ENCODE measurements at places on chromosomes 3 and 15.

DNA sequence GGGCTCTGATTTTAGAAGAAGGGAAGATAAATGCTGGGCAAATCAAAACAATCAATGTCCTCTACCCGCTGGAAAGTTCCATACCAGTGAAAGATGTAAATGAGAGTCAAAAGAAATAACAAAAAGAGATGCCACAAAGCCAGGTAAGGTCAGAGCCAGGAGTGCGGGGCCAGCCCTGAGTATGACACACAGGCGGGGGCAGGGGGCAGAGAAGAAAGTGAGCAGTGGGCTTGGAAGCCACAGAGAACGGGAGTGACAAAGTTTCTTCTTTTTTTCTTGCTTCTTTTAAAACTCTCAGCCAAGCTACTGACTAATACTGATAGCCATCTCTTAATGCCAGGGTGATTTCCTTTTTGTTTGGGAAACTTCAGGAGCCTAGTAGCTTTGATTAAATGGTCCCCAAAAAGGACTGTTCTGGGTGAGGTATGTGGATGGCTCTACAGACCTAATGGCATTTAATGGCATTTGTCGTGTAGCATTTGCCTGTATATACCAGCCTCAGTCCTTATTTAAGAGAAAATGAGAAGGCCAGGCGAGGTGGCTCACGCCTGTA lies 23.1 kb upstream of the TSEN2 start:
- DNase-seq = no peak

GRCh38 chr15:78232951-78233350 lies 1.4 kb downstream of the ACSBG1 start:
- no peak for DNase-seq

DNA sequence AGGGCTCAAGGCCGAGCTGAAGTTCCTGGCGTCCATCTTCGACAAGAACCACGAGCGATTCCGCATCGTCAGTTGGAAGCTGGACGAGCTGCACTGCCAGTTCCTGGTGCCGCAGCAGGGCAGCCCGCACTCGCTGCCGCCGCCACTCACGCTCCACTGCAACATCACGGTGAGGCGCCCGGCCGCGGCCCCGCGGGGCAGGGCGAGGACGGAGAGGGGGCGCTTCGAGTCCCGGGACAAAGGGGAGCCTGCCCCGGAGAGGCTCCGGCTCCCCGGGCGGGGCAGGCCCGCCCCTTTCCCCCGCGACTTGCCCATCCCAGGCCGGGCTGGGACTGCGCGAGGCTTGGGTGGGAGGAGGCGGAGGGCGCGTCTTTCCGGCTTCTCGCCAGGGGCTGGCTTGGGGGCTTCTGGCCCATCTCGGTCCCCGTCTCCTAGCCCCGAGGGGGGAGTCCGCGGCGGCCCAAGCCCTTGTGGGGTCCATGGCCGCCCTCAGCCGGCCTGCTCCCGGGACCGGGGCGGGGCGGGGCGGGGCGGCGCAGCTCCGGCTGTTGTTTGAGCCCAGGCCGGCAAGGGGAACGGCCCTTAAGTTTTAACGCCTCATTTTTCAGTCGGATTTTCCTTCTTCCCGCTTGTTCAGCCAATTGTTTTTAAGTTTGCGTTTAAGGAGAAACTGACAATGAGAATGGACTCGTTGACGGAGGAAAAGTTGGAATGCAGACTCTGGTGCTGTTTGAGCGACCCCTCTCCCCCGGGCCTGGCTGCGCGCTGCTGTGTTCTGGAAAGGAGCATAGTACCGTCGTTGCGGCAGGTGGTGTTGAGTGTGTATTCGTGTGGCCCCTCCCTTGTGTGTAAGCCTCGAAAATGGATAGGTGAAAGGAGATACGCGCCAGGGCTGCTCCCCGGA lies 683 bp downstream of the UBE2Q2 start:
- peak; percentile 42 for DNase-seq

GRCh38 chr3:22371607-22372291 lies 620.7 kb upstream of the ZNF385D start:
- DNase-seq = no peak

DNA sequence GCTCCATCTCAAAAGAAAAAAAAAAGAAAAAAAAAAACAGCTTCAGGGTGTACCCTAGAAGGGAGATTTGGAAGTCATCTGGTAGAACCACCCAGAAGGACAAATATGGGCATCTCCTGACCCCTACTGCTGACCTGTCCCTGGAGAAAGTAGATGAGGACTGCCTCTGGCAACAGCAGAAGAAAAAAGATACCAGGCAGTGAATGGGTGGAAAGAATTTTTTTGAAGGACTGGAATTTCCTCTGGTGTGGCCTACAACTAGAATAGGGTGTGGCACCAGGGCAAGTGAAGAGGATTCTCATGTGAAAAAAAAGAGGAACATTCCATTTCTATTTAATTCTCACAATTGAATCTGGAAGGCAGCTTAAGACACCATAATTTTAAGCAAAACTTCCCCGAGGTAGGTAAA lies 3.1 kb downstream of the ANXA2 start:
- no peak for DNase-seq

DNA sequence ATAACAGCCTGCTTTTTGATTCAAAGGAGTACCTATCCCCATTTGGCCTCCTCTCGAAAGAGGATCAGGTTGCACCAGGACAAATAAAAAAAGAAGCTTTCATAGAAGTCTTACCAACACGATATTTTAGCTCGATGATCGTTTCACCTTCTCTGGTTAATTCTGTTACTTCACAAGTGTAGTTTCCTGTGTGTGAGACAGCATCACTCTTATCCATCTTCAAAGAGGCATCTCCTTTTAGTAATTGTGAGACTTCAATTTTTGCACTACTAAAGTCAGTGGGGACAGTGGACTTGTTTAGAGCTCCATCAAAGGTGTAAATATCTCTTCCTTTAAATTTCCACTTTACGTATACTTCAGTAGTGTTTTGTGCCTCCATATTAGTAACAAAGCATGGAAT lies 11.0 kb downstream of the CD47 start:
- no peak for DNase-seq

- DNase-seq = no peak
Observed at GRCh38 chr3:183490211-183490601, 61.8 kb upstream of the MCF2L2 start.

DNA sequence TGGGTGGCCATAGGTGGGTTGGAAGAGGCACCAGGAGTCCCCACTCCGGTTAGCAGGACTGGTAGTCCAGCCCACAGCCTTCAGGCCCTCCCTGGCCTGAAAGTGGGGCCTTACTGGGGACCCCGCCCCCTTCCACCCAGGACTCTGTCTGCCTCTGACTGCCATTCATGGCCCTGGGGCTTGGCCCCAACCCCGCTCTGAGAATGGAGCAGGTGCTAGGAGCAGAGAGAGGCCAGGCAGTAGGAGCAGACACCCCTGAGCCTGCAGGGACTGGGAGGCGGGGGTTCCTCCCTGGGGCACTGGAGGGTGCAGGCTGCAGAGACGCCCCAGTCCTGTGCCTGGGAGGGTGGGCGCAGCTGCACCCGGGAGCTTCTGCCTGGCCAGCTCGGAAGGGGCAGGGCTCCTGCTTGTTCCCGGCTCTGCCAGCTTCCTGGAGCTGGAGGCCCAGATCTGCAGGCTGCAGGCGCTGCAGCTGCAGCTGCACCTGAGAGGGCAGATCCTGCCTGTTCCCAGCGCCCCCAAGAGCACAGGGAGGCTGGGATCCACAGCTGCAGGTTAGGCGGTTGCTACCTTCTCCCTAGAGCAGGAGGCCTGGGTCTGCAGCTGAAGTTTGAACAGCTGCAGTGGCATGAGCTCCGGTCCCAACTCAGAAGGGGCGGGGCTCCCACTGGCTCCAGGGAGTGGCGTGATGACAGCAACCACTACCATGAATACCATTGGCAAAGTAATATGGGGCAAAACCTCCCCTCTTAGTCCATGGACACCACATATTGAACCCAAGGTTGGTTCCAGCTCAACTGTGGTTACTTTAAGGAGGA lies 194.7 kb downstream of the SQOR start:
- no peak for DNase-seq

GRCh38 chr15:46848704-46849103 lies 868.6 kb upstream of the SEMA6D start:
- no peak for DNase-seq

DNA sequence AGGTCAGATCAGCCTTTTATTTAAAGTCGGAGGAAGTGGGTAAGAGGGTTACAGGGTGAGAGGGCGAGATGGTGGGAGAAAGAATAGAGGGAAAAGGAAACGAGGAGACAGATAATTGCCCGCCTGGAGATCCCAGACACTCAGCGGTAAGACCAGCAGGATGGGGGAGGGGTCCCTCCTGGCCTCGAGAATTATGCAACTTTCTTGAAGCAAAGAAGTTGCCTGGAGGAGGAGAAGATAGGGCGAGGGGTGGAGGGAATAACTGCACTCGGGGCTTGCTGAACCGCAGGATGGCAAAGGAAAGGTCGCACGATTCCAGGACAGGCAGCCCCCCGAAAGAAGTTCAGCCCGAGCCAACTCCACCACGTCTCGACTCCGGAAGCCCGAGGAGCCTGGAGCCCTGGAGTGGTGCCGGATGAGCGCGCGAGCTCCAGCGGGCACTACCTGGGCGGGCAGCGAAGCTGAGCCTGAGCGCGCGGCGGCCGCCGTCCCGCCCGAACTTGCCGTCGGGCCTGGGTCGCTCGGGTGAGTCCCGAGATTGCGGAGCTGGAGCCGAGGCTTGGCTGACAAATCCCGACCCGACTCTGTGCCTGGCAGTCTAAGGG lies 402 bp downstream of the WWTR1 start:
- no peak for DNase-seq

GRCh38 chr3:120095979-120096426 lies 1.8 kb upstream of the GSK3B start:
- DNase-seq = no peak

DNA sequence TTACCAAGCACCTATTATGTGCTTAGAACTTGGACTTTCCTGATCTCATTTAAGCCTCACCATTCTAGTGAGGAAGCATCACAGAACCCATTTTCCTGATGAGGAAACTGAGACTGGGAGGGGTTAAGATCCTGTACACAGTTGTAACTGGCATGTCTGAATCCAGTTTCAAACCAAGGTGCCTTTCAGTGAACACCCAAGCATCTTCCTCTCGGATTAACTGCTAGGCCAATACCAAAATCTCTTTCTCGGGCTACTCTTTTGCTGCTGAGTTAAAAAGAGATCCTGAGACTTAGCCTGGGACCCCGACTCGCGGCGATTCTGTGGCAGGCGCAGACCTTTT lies 578 bp upstream of the CEMIP start:
- no peak for DNase-seq

- DNase-seq = no peak
Observed at GRCh38 chr15:26023691-26024090, 160.6 kb upstream of the ATP10A start.

- no peak for DNase-seq
Observed at GRCh38 chr15:83061680-83062079, 5.4 kb downstream of the BTBD1 start.

DNA sequence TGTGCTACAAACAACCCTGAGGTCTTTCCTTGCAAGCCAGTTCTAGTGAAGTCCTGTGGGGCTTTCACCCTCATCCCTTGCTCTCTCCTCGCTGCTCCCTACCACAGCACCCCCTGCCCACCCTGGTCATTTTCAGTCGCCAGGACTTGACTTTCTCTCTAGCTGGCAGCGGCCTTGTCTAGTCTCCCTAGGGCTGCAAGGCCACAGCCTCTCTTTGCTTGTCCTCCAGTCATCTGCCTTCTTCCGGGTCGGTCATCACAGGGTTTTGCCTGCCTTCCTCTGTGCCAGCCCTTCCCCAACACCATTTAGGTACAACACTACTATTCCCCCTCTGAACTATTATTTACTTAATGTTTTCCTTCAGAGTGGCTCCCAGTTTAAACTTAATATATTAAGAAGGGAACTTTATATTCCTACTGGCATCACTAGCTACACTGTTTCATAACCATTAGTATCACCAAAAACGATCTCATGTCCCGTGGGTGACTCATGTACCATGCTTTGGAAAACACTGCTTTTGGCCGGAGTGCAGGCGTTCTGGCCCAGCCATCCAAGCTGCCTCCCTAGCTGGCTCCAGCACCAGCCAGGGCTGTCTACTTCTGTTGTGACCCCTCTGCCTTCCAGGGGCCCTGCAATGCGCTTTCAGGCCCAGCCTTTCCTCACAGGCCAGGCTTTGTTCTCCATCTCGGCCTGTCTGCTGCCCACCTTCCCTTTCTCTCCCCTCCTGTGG lies 21.4 kb downstream of the FAH start:
- no peak for DNase-seq

GRCh38 chr3:78976200-78976599 lies 791.6 kb downstream of the ROBO1 start:
- DNase-seq = no peak

- no peak for DNase-seq
Observed at GRCh38 chr3:8517487-8517886, 15.9 kb downstream of the LMCD1 start.

DNA sequence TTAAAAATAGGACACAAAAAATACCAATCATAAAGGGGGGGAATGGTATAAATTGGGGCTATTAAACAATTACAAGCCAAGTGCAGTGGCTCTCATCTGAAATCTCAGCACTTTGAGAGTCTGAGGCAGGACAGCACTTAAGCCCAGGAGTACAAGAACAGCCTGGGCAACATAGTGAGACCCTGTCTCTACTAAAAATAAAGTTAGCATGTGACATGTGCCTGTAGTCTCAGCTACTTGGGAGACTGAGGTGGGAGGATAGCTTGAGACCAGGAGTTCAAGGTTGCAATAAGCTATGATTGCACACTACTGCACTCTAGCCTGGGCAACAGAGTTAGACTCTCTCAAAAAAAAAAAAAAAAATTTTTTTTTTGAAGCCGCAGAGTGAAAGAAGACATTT lies 23.8 kb upstream of the GABPB1 start:
- DNase-seq = no peak

- no peak for DNase-seq
Observed at GRCh38 chr15:101161656-101162055, 90.2 kb downstream of the CHSY1 start.

- no peak for DNase-seq
Observed at GRCh38 chr3:134601539-134602439, 49.0 kb downstream of the KY start.

- no peak for DNase-seq
Observed at GRCh38 chr3:63654211-63654610, 1.7 kb downstream of the SNTN start.

DNA sequence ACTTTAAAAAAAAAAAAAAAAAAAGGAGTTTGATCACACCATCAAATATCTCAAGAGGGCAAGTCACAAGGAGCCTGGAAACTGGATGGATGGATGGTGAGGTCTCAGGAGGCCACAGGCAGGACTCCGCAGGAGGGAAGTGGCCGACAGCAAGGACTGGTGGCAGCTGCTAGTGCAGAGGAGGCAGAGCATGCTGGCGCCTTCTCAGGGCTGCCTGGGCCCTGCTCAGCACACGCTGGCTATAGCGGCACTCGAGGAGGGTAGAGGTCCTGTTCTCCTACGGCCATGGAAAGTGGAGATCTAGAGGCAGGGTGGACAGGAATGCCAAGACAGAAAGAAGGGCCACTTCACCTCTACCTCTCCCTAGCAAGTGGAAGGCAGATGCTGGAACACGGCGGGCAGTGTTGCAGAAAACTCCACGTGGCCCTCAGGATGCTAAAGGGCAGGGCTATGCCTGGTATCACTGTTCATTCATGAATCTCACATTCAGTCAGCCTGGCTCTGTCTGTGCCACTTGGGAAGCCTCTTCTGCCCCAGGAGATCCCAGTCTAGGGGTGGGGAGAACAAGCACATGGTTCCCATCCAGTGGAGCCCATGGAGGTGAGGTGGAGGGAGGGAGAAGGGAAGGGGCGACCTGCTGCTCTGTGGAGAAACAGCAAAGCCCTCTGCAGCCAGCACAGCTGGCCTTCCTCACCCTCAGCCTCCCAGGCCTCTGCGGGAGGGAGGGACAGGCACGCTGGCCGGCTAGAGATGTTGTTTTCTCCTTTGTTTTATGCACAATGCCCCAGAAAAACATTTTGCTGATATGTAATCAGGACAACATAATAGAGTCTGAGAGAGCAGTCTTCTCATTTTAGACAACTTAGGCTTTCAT lies 71.0 kb downstream of the OXNAD1 start:
- no peak for DNase-seq

- no peak for DNase-seq
Observed at GRCh38 chr15:58355973-58356372, 75.8 kb upstream of the LIPC start.

All from Kasumi-1 (cell line).